ENCODE measurements at places on chromosomes 13 and 19. TPM values are rescaled to one million over a fixed set of nuclear protein-coding genes. Genes with fewer than 3 reads are reported as not detected.

The ZNF600 gene
- 8.3 TPM for total RNA-seq

- DNase-seq = no peak
These were observed 97.8 kb upstream of the UBL3 start for GRCh38 chr13:29948244-29948643.

DNA sequence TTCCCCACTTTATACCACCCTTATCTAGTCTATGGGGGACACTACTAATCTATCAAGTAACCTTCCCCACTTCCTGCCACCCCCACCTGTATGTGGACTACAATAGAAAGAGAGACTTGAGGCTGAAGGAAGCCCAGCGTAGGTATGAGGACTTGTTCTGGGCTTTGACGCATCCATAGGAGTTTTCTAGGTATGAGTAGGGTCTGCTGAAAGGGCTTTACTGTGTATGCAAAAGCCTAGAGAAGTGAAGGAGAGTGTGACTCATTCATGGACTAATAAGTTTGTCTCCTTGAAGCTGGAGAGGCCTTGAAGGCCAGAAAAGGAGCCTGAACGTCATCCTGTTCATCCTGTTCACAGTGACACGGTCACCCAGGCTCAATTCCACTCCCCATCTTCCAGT lies 21.8 kb downstream of the TINCR start:
- no peak for DNase-seq

The PDX1 gene
- not detected for total RNA-seq

- DNase-seq = no peak
These were observed 95.6 kb downstream of the TSHZ3 start for GRCh38 chr19:31253526-31254179.

The CASP14 gene
- 0.39 TPM for total RNA-seq

GRCh38 chr13:97364031-97364430 lies 69.9 kb upstream of the RAP2A start:
- no peak for DNase-seq

The LSR gene
- 1.8 TPM for total RNA-seq

GRCh38 chr13:71524613-71525304 lies 342.2 kb downstream of the DACH1 start:
- DNase-seq = no peak

DNA sequence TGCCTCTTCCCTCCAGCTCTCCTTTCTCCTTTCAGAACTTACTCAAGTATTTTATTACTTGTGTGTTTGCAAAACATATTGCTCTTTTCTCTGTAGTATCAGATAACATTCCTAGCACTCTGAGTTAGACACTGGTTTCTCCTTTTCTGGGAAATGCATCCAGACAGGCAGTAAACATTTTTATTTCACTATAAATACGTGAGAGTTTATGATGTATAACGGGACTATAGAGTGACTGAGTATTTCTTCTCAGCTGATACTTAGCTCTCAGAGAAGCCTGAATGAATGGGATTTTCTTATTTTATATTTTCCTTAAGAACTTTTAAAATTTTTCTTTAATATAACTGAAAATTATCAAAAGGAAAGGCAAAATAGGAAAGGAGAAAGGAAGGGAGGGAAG lies 211.2 kb upstream of the EDNRB start:
- no peak for DNase-seq

GRCh38 chr13:108005231-108005630 lies 210.1 kb downstream of the LIG4 start:
- no peak for DNase-seq

DNA sequence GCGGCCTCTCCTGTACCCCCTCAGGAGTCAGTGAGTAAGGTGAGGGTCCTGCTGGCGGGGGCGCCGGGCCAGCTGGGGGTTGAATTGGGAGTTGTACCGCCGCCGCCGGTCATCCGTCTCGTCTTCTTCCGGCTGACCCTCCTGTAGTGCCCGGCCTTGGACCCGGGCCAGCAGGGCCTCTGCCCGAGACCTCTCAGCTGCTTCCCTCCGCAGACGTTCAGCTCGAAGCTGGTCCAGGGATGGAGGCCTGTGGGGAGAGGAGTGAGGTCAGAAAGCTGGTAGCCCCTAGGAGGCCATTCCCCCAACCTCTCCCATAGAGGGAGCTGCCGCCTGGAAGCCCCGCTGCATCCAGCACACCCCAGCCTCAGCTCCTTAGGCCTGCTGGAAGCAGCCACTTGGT lies 3.8 kb downstream of the LENG1 start:
- no peak for DNase-seq

DNA sequence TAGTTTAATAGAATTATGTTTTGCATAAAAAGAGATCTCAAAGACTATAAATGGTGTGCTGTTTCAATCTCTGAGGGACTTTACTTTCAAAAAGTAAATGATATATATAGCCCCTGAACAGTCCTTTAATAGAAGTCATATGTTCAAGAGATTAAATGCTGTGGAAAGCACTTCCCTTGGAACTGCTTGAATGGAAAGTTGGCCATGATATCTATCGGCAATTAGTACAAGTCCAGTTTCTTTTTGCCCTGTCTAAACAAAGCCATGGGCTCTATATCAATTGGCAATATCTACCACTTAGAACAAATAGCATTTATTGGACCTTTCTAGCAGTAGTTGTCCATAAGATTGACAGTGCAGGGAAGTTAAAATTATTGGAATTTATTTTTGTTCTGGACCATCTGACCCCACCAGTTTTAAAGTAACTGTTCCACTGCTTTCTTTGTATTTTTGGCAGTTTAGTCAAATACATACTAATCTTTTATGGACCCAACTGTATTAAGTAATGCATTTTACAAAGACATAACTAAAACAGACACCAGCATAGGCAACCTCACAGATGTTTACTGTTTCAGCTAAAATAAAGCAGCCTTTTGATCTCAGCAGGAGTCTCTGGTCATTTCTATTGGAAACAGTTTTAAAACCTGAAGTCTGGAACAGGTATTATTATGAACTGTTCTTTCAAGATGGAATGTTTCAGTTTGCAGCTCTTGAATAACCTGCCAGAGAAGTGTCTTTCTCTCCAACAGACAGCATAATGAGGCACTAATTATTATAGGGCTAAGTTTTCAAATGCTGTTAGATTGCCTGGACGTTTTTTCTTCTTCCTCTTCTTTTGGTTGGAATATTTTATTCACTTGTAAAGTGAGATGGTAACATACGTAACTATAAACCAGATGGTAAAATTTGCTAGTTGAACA lies 282.6 kb downstream of the DCLK1 start:
- no peak for DNase-seq

DNA sequence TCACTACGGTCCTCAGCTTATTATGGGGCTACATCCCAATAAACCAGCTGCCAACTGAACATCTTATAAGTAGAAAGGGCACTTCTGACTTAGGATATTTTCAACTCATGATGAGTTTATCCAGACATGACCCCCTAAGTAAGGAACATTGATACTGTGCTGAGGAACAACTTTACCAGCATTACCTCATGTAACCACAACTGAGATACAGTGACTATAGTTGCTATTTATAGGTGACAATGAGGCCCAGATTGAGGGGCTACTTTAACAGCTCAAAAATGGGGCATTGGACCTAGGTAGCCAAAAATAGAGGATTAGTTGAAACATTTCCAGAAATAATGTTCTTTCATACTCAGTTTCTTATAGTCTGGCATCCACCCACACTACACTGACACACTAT lies 26.8 kb downstream of the SKA3 start:
- DNase-seq = no peak

DNA sequence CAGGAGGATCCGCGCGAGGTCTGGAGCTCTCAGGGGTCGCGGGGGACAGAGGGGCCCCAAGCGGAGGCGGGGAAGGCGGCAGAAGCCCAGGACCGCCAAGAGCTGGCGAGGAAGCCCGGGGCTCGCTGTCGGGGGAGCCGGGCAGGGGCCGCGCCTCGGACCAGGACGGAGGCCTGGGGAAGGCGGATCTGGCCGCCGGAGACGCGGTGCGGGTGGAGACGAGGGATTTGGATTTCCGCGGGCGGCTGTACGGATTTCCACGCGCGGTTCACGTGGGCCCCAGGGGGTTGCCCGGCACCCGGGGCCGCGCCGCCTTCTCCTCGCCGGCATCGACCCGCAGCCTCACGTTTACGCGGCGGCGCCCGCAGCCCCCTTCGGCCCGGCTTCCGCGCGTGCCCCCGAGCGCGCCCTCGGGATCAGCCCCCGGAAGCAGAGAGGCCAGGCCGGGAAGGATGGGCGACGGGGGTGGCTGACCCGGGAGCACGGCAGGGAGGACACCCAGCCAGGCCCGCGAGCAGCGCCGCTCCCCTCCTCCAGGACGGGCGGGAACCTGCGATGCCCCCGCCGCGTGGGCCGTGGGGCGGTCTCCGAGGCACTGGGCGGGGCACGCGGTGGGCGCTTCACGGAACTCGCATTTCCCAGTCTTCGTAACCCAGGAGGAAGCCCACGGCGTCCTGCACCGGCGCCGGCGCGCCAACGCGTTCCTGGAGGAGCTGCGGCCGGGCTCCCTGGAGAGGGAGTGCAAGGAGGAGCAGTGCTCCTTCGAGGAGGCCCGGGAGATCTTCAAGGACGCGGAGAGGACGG lies 4.7 kb downstream of the F7 start:
- no peak for DNase-seq

DNA sequence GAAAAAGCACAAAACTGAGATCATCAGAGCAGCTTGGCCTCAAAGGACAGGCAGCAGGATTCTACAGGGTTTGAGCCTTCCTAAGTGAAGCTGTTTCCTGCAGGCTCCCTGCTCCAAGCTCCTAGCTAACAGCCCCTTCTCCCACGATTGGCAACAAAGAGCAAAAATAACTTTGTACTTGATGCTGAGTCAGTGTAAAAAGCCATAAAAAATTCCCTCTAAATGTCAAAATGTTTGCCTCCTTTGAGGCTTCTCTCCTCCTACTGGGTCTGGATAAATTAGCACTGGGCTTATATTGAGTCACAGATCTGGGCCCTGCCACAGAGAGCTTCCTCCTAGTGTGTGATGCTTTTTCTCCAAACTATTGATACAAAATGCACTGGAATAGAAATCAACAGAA lies 153.3 kb downstream of the TNFRSF19 start:
- peak; percentile 37 for DNase-seq

The PCDH20 gene
- total RNA-seq = not detected

DNA sequence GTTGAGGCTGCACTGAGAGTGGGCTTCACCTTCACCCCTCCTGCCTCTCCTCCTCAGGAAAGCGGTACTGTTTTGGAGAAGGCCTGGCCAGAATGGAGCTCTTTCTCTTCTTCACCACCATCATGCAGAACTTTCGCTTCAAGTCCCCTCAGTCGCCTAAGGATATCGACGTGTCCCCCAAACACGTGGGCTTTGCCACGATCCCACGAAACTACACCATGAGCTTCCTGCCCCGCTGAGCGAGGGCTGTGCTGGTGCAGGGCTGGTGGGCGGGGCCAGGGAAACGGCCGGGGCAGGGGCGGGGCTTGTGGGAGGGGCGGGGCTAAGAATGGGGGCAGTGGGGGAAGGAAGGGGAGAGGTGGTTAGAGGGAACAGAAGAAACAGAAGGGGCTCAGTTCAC lies 7.5 kb downstream of the CYP2A13 start:
- no peak for DNase-seq

DNA sequence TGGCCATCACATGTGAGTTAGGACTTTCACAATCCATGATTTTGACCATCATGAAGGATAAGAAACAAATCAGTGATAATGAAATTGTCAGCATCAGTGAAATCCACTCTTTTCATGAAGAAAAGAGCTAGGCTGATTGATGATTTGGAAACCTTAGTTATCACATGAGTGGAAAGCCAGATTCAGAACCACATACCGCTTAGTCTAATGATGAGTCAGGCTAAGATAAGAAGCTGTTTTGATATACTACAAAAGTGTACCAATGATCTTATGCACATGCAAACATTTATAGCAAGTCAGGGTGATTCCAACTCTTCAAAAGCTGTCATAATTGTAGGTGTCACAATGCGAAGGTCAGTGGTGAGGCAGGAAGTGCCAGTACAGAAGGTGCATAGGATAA lies 519.3 kb downstream of the GPC6 start:
- no peak for DNase-seq

DNA sequence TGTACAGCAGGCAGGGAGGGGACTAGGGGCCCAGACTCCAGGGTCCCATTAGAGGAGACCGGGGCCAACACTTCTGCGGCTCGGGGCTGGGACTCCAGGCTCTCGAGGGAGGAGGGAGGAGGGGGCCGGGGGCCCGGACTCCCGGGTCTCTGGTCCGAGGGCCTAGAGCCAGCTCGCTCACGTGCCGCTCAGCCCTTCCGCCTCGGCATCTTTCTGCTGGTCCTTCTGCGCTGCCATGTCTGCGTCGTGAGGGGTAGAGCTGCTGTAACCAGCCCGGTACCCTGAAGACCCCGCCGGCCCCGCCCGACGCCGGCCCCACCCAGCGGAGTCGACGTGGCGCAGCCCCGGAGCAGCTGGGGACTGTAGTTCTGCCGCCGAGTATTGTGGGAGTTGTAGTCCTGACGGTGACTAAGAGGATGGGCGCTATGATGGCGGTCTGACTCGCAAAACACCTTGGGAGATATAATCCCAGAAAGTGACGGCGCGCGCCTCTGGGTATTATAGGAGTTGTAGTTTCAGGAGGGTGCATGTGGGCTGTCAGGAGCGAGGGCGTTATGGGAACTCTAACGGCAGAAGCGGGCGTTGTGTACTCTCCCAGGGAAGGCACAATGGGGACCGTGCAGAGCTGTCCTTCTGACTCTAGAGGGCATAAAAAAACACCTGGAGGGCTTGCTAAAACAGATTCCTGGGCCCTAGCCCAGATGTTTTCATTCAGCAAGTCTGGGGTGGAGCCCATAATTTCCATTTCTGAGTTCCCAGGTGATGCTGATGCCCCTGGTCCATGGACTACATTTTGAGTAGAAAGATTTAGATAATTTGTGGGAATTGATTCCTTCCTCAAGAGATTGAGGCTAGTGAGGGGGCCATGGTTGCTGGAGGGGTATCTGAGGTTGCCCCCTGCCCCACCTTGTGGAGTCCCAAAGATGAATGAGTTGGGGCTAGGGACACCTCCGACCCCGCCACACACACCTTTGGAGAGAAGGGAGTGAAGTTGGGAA lies at the start of gene RABAC1:
RABAC1 (minus strand) TSS at position 266 of the 998 bp plus-strand sequence; CDS start at position 237, 29 bp downstream.
- peak; percentile 87 for DNase-seq

DNA sequence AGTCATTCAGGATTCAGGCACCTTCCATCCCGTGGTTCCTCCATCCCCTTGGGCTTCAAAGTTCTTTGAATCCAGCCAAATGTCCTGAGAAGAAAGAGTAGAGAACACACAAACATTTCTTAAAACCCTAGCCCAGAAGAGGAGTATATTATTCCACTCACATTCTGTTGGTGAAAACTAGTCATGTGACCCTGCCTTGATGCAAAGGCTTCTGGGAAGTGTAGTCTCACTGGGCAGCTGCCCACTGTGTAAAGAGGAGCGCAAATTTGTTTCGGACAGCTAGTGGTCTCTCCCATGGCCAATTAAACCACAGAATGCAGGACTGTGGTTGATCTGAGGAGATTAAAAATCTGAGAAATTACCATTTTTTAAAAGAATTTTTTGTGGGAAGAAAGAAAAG lies 304.4 kb downstream of the SUCLA2 start:
- DNase-seq = no peak

Measured in RPMI7951 (cell line).